ENCODE measurements at places on chromosomes 1 and 21.

GRCh38 chr1:88204612-88205167, 479.4 kb upstream of the PKN2 start:
- DNase-seq, result no peak

GRCh38 chr1:32468791-32469190, 3.9 kb downstream of the ZBTB8B start:
- DNase-seq, result no peak

GRCh38 chr1:12048372-12048771, 14.7 kb upstream of the TNFRSF8 start:
- DNase-seq, result no peak

- no peak for DNase-seq
Measured at GRCh38 chr1:153678519-153679336, at the start of gene NPR1. Gene NPR1, plus strand, starts transcription at chr1:153678688. Its CDS starts 421 bp downstream, at chr1:153679109.

GRCh38 chr1:220335668-220336067, 63.4 kb upstream of the RAB3GAP2 start:
- no peak for DNase-seq

- DNase-seq, result no peak
Measured at GRCh38 chr1:205600085-205600484, 31.7 kb downstream of the ELK4 start.

DNA sequence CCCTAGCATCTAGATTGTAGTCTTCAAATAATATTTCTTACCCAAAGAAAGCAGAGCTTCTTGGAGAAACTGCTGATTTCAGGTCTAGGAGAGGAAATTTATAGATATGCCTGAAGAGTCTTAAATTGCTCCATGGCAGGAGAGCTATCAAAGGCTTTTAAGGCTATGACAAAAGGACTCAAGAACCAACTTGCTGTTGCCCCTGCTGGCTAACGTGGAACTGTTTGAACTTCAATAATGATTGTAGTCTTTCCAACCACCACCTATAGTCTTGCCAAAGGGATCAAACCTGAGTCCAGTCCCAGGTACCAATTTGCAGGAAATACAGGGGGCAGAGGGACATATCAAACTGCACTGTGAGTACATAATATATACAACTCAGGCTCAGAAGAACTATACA, 336.2 kb upstream of the ESRRG start:
- no peak for DNase-seq

- no peak for DNase-seq
Measured at GRCh38 chr1:29633771-29634170, 397.4 kb downstream of the PTPRU start.

DNA sequence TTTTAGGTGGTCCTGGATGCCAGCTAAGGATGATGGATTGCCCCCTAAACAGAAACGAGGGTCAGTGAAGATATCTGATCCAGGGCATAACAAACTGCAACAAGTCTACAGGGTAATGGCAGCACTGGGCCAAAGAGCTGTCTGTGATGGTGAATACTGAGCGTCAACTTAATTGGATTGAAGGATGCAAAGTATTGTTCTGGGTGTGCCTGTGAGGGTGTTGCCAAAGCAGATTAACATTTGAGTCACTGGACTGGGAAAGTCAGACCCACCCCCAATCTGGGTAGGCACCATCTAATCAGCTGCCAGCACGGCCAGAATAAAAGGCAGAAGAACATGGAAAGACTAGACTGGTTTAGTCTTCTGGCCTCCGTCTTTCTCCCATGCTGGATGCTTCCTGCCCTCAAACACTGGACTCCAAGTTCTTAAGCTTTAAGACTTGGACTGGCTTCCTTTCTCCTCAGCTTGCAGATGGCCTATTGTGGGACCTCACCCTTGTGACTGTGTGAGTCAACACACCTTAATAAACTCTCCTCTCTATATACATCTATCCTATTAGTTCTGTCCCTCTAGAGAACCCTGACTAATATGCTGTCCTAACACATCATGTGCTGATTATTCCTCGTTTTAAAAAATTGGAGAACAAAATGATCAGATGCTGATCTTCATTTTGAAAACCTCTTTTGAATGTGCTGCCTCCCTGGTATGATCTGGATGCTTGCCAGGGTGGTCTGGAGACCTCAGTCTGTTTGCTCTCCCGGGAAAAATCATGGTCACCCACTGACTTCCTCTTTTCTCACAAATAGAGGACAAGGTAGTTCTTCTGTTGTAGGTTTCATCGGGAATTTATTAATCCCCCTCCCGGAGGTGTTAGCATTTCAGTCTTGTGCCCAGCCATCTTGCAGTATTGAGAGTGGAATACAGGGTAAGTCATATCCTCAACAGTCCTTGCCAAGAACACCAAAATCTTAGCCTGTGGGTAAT, 234.7 kb downstream of the SETD4 start:
- no peak for DNase-seq

DNA sequence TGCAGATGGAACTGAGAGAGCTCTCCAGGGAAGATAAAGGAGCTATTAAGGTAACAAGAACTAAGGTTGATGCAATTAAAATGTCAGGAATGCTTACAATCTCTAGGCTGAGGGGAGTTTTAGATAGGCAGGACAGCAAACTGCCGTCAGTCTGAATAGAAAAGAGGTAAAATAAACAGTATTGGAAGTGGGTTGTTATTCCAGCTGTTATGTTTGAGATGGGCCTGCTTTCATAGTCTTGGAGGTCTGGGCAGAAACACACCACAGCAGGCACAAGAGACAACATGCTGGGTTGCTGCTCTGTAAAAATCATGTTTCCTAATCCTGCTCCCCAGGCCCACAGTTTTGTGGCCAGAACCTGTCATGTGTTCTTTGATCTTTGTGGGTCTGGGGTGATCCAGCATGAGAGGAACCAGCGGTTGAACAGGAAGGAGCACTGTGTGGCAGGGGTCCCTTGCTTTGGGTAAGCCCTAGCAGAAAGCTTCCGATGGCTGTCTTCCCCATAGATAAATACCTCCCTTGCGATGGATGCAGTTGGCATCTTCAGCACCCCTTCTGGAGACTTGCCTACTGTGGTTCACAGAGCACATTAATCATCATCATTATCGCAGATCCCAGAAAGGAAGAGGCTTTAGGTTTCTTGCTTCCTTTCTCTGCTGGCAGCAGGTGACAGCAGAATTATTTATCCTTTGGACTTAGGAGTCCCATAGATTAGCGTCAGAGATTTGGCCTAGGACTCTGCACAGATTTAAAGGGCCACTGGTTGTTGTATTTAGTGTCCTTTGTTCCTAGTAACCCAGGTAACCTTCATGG, 97.1 kb downstream of the AK5 start:
- no peak for DNase-seq

All from NCI-H1048 (cell line).